D341Med (cell line): ENCODE measurements at places on chromosomes 3 and 15.
A peak's percentile ranks its signal among the peaks of the same experiment; 100 is the strongest.

GRCh38 chr3:40387001-40387894 is at the start of gene ENTPD3:
Gene ENTPD3, plus strand, starts transcription at chr3:40387184. Its CDS starts 874 bp downstream, at chr3:40388058.
- DNase-seq: peak; percentile 47

GRCh38 chr15:65258375-65259262 is 28.1 kb downstream of the PARP16 start:
- no peak for DNase-seq

GRCh38 chr3:194711913-194712312 is 26.2 kb downstream of the FAM43A start:
- DNase-seq: no peak

DNA sequence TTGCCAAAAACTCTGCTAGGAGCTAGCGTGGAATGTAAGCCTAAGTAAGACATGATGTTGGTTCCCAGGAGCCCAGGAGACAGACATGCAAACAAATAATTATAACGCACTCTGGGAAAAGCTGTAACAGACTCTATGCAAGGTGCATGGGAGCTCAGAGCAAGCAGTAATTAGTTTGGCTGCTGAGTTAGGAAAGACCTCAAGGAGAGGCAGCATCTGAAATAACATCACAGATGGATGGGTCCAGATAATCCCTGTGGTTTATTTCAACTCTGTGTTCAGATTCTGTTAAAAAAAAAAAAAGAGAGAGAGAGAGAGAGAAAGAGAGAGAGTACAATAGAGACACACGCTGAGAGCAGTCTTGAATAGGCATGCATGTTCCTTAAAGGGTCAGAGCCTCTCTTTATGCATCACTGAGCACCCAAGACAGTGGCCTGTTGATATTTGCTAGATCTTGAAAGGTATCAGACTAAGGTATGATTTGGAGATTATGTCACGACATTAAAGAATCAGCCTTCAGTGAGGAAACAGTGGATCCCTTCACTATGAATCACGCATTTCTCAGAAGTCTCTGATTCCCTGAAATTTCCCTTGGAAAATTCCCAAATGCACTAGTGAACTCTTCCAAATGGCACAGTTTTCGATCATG is 124.4 kb upstream of the LIPC start:
- peak; percentile 50 for DNase-seq

DNA sequence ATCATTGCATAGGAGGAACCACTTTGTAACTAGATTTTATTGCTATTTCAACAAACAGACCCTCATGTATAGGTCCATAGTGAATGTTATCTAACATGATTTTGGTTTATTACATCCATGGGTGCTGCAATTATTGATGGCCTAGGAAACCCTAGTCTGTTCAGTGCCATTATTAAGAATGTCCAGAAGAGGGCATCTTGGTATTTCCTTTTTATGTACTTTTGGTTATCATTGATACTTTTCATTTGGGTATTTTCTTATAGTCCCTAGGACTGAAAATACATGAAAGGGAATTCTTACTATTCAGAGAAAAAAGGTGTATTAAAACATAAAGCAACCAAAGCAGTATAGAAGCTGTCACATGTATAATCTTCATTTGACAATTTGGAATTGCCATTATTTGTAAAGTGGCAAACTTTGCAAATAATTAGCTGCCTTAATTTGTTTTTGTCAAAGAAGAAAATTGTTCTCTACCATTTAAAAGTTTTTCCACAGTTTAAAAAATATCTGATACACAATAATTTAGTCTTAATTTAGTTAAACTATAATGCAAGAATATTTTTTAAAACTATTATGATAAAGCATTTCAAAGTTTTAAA is 48.7 kb downstream of the CNOT10 start:
- peak; percentile 47 for DNase-seq

DNA sequence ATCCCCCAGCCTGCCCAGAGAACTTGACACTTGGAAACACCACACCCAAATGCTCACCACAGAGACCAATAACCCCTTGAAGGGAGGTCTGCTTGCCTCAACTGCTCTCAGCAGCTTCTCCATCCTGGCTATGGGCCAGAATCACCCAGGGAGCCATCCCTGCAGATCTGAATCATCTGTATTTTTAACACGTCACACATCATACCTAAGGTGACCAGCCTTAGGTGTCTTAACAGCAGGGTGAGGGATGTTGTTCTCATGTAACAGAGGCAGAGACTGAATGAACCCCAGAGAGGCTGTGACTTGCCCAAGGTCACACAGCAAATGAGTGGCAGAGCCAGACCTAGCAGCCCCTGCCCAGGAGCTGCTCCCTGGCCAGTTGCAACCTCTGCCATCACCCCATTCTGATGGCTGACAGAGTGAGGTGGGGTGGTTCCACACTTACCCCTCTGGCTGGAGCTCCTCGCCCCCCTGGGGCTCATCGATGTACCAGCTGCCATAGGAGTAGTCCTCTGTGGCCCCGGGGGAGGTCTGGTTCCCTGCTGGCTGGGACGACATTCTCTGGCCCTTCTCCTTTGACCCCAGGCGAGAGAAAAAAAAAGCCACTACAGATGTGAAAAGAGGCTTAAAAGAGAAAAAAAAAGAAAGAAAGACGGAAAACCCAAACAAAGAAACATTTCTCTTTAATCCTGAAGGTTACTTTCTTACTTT is 722 bp downstream of the STRA6 start:
- DNase-seq: no peak

DNA sequence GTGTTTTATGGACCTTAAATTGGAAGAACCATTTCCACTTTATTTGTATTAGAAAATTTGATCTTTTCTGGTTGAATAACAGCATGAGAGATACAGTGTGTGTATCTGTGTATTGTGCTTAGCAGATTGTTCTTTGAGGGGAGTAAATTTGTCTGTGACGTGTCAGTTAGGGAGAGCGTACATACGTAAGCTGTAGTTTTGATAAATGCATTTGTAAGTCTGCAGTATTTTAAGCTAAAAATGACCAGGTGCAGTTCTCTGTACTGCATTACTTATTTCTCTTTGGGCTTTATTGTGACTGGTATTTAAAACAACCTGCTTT is 264.8 kb downstream of the ROBO2 start:
- no peak for DNase-seq

DNA sequence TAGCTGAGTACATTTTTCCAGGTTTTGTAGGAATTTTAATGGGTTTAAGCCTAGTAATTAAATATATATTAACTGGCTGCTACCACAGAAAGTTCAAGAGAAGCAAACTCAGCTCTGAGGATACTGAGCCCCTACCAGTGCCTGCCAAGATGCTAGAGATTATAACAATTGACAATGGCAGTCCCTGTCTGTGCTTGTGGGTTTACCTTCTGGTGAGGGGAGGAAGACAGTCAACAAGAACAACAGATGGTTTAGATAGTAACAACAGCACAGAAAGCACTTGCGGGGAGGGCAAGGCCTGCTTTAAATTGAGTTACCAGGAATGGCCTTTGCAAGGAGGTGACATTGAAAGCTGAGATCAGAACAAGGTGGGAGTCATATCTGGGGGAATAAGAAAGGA is 56.6 kb upstream of the ARHGEF3 start:
- DNase-seq: peak; percentile 38

- DNase-seq: no peak
Measured at GRCh38 chr3:97940034-97940433, 32.2 kb downstream of the RIOX2 start.
